ENCODE measurements at places on chromosomes 6 and 20.

DNA sequence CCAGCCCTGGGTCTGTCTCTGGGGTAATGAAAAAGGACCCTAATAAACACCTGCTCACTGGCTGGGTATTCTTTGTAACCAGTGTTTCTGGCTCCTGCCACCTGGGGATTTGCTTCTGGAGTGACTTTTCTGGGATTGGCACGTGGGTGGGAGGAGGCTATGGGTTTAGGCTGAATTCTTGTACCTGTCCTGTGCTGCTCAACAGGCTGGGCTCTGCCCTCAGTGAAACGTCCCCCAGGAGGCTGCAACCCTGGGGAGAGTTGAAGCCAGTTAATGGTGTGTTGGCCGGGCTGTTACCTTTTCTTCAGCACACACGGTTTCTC, 6.8 kb downstream of the NPBWR2 start:
- H3K27me3 ChIP-seq: peaks cover 25% of the 10 kb centered on the region
- H3K4me1 ChIP-seq: no peaks in the 10 kb centered on the region

DNA sequence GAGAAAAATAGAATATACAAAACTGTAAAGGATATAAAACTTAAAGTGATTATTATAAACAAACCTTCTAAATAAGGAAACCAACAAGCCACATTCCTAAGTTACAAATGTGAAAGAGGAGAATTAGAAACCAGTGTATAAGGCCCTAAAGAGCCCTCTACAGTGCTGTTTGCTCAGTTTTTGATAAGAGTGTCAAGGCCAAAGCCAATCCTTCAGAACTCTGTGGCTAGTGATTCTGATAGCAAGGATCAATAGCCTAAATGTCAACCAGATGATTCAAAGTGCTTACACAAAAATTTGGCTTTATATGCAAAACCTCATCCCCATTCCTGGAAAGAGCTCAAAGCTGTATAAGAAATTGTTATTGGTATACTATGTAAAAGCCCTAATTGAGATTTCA, 104.6 kb upstream of the HTR1E start:
- no peak for DNase-seq
- no peaks in the 10 kb centered on the region for H3K27me3 ChIP-seq
- H3K36me3 ChIP-seq: no peaks in the 10 kb centered on the region
- no peaks in the 10 kb centered on the region for H3K4me1 ChIP-seq
- no peak overlapping the region for H3K27ac ChIP-seq

GRCh38 chr6:14791526-14791925, 454.3 kb upstream of the JARID2 start:
- H3K27ac ChIP-seq: no peak overlapping the region
- no peaks in the 10 kb centered on the region for H3K4me1 ChIP-seq
- no peak for DNase-seq
- no peak overlapping the region for H3K4me3 ChIP-seq

- H3K27ac ChIP-seq: no peak overlapping the region
- peaks cover 40% of the 10 kb centered on the region for H3K4me1 ChIP-seq
- no peaks in the 10 kb centered on the region for H3K27me3 ChIP-seq
- H3K36me3 ChIP-seq: no peaks in the 10 kb centered on the region
- no peak for DNase-seq
- no peak overlapping the region for H3K4me3 ChIP-seq
Measured at GRCh38 chr6:113461153-113461932, 395.8 kb upstream of the MARCKS start.

- no peak overlapping the region for H3K4me3 ChIP-seq
- H3K27me3 ChIP-seq: no peaks in the 10 kb centered on the region
- peaks cover 26% of the 10 kb centered on the region for H3K4me1 ChIP-seq
- H3K36me3 ChIP-seq: no peaks in the 10 kb centered on the region
- no peak for DNase-seq
Measured at GRCh38 chr6:106800379-106800778, 171.0 kb downstream of the QRSL1 start.

DNA sequence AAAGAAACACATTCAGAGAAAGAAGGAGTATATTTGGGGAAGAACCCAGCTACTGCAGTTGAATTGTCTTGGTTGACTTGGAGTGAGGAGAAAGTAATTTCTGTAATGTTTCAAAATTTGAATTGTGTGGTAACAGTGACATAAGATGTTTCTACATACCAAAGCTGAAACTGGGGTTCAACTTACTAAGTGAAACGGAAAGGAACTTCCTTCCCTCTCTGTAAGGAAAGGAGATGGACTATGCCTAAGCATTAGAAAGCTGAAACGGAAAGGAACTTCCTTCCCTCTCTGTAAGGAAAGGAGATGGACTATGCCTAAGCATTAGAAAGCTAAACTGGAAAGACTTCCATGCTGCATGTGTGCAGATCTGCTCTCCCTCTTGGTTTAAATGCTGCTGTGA, 46.0 kb downstream of the HUS1B start:
- no peaks in the 10 kb centered on the region for H3K4me1 ChIP-seq
- H3K27me3 ChIP-seq: no peaks in the 10 kb centered on the region
- H3K4me3 ChIP-seq: no peak overlapping the region
- no peak for DNase-seq
- no peaks in the 10 kb centered on the region for H3K36me3 ChIP-seq

DNA sequence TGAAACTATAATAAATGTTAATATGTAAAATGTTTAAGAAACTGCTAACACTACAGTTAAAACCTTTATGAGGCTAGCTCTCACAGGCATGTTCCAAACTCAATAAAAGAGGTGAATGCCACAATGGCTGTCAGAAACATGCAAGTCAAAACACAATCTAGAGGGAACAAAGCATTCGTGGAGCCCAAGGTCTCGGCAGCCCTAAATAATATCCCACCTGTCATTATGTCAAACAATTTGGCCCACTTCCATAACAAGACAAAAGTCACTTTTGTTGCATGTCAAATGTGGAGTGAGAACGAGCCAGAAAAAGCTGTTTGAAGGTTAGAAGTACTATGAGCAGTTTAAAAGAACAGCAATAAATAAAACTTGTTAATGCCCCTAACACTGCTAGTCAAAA, 181.9 kb downstream of the GMDS start:
- no peak for DNase-seq
- no peaks in the 10 kb centered on the region for H3K27me3 ChIP-seq
- no peak overlapping the region for H3K4me3 ChIP-seq
- H3K36me3 ChIP-seq: no peaks in the 10 kb centered on the region
